ENCODE measurements at places on chromosomes 5 and 9.

DNA sequence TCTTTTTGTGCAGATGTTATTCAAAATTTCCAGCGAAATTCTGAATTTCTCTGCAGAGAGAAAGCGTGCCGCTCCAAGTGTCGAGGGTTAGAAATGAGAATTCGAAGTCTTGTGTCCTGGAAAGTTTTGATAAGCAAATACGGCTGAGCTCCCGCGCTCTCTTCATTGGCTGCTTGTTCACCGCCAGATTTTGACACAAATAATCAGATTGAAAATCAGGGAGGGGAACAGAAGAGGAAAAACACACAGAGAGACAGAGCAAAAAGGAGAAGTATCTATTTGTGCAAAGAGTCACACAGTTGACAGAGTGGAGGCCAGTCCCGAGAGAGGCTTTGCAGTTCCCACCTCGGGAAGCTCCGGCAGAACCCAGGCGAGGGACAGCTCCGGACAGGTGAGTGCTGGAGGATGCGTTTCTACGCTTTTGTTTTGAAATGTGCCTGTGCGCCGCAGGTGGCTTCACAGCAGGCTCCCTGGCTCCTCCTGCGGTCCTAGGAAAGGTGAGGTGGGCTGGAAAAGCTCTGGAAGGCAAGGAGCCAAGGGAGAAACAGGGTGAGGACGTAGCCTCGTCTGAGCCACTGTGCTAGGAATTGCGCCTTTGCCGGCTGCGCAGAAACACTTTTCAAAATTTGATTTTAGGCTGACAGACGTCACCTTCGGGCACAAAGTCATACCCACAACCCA is at the start of gene GFI1B:
TSS of gene GFI1B (plus strand) at position 244 of the 681 bp plus-strand sequence. CDS start 7,985 bp downstream, outside the sequence.
- no peak for DNase-seq

- DNase-seq: no peak
Observed at GRCh38 chr5:157544623-157544989, 31.0 kb downstream of the ADAM19 start.

- DNase-seq: no peak
Observed at GRCh38 chr5:123916345-123917121, 404.6 kb downstream of the CSNK1G3 start.

- no peak for DNase-seq
Observed at GRCh38 chr5:110760158-110760557, 21.4 kb downstream of the SLC25A46 start.

DNA sequence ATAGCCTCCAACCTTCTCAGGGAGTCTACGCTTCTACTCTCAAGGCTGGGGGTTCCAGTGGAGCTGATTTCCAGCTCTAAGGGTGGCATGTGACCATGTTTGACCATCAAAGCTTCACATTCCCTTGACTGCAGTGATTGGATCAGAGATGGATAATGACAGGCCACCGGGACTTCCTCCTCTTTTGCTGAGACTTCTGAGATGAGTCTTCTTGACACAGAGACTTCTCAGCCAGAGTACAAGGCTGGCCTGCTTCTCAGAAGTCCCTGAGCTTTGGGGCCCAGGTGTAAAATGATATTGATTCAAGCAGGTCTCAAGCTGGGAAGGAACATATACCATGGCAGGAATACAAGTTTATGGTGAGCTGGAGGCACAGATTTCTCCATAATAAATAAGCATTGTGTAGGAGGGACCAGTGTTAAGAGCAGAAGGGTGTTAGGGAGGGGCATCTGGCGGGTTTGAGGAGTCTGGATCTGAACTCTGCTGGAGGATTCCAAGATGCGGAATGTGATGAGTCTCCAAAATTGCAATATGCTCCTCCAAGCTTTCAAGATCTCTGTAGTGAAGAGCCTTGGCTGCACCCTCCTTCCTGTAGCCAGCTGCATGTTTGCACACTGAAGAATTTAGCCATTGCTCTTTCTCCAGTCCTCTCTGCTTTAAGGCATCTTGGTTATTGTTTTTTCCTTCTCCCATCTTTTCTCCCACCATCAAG is 41.7 kb upstream of the HSD17B4 start:
- no peak for DNase-seq

- no peak for DNase-seq
Observed at GRCh38 chr9:19252174-19252884, 21.8 kb downstream of the DENND4C start.

DNA sequence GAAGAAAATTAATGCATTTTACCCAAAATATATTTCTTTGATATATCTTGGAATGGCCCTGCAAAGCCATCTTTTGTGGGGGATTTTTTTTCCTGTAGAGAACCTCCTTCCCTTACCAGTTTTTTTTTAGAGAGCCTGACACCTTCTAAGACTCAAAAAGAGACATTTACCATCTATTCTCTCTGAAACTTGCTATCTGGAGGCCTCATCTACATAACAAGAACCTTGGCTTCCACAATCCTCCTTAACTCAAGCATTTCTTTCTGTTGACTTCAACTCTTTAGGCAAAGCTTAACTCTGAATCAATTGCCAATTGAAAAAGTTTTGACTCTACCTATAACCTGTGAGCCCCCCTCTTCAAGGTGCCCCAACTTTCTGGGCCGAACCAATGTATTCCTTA is 6.2 kb downstream of the SLC45A2 start:
- no peak for DNase-seq

GRCh38 chr5:68330574-68330973 is 115.0 kb downstream of the PIK3R1 start:
- DNase-seq: no peak

GRCh38 chr5:102893942-102894341 is 138.8 kb downstream of the PAM start:
- no peak for DNase-seq

DNA sequence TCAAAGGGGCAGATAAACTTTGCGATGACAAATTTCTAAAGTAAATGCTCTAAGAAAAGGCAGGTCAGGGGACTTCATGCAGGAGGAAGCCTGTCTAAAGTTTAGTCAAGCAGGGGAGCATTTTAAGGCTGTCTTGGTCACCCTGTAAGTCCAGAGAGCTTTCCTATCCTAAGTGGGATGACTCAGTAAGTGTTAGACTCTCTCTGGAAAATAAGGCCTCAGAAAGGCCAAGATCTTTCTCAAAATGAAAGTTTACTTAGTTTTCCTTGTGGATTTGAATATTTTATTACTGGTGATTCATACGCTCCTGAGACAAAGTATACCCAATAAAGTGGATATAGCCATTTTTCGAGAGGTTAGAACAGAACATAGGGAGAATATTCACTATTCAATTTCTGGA is 806.9 kb upstream of the CDH9 start:
- DNase-seq: no peak

DNA sequence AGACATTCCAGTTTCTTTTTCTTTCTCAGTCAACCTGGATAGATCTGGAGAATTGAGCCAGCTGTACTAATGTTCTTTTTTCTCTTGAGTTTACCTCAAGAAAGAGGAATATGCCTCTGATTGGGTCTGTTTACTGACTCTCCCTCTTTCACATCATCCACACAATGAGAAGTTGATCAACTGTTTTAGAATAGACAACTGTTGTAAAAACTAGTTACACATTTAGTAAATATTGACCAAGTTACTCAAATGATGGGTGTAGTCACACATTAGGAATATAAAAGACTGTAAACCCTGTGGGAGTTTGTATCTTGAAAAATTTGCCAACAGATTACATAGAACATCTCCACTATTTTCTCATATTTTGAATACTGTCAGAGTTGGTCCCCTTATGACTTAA is 330.8 kb downstream of the FER start:
- no peak for DNase-seq

Data from GM12891 (cell line).